Right renal pelvis (tissue), 4 donors: ENCODE measurements at places on chromosomes 3 and 15. TPM values are rescaled to one million over a fixed set of nuclear protein-coding genes. Genes with fewer than 3 reads are reported as not detected.

DNA sequence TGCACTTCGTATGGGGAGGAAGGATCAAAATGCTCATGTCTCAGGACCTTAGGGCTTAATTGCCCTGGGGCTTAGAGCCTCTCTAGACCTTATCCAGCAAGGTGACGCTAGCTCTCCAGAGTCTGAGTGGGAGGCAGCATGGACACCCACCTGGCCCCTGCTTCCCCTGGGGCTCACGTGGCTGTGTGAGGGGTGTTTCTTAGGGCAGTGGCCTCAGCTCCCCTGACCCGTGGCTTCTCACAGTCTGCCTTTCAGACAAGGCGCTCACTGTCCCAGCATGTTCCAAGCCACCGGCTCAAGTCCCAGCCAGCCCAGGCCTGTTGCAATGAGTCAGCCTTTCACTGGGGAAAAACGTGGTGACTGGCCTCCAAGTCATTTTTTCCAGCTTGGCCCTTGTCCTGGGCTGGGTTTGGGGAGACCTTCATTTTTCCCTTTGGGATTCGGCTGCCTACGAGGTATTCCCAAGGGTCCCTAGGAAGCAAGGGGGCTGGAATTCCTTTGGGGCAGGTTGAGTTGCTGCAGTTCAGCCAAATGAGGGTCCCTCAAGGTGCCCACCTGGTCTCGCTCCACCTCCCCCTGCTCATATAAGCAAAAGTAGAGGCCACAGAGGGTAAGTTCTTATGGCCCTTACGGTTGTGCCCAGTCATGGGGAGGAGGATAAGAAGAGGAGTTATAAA, 15.7 kb downstream of the BHLHE40 start:
- DNase-seq = no peak

GRCh38 chr15:70584838-70585706, 178.3 kb downstream of the UACA start:
- no peak for DNase-seq

GRK7 gene
- polyA plus RNA-seq = 0.14 TPM

CCR8 gene
- polyA plus RNA-seq = not detected

GPR160 gene
- polyA plus RNA-seq = 43.0 TPM
